ENCODE measurements at places on chromosomes 1 and 21. TPM values are rescaled to one million over a fixed set of nuclear protein-coding genes. Genes with fewer than 3 reads are reported as not detected.

PER3 gene
- total RNA-seq: 5.8 TPM

FAM151A gene
- not detected for total RNA-seq

PLXNA2 gene
- 0.89 TPM for total RNA-seq

IFI16 gene
- total RNA-seq: 1.6 TPM

MYBPH gene
- total RNA-seq: 0.22 TPM

NPPB gene
- not detected for total RNA-seq

RNU1-1 gene
- 1,685 TPM for total RNA-seq

KIRREL1 gene
- 20.0 TPM for total RNA-seq

SELE gene
- total RNA-seq: not detected

CHIA gene
- not detected for total RNA-seq

PPT1 gene
- total RNA-seq: 46.8 TPM

TMEM269 gene
- total RNA-seq: 0.34 TPM

KANK4 gene
- total RNA-seq: not detected

THEM5 gene
- not detected for total RNA-seq

STX12 gene
- 27.6 TPM for total RNA-seq

LCE2B gene
- total RNA-seq: not detected

RABGGTB gene
- 203 TPM for total RNA-seq

LCE2A gene
- total RNA-seq: not detected

KRTAP22-2 gene
- total RNA-seq: not detected

MMEL1 gene
- total RNA-seq: 2.7 TPM

SLAMF8 gene
- not detected for total RNA-seq

FCRL4 gene
- not detected for total RNA-seq

NPPA gene
- total RNA-seq: not detected

LCE1A gene
- total RNA-seq: not detected

MX1 gene
- total RNA-seq: 2.0 TPM

PCAT6 gene
- 1.9 TPM for total RNA-seq

VSIG8 gene
- total RNA-seq: not detected

AVPR1B gene
- total RNA-seq: not detected

FCER1G gene
- 0.86 TPM for total RNA-seq

HEYL gene
- 8.8 TPM for total RNA-seq

BSND gene
- not detected for total RNA-seq

Measured in HCT116 (cell line).